Stimulated activated CD4-positive, alpha-beta T cell treated with anti-CD3 and anti-CD28 coated beads, Interleukin-2, amount 100 ng/mL, for 4 hours (primary cell): ENCODE measurements at places on chromosomes 6 and 20.

DNA sequence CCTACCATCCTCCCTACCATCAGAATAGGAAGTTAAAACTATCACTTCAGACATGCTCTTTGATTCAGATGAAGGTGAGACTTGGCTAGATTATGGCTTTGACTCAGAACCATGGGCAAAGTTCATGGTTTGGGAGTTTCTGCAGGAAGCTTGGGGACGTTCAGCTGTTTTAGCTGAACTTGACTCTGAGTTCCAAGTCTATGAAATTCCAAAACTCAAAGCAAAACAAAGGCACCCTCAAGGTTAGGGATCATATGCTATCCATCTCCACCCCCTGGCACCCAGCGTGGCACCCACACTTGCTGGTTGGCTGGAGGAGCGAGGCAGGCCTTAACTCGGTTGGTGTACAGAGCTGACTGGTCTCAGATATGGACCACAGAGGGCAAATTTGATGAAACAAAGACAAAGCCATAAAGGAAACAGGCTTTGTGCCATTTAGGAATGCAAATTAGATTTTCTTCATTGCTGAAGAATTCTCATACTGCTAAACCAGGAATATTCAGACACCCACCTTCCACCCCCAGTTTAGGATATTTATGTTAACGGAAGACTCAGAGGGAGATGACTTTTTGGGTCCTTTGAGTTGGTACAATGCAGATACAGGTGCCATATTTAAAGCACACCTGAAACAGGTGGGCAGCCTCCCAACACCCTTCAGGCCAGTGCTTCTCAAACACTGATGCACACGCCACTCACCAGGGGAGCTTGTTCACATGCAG is 88.4 kb upstream of the SLC22A16 start:
- no peak for DNase-seq

- DNase-seq, result no peak
Observed at GRCh38 chr6:48893048-48893447, 570.0 kb downstream of the MMUT start.

- DNase-seq, result no peak
Observed at GRCh38 chr6:79600812-79601609, 30.1 kb upstream of the SH3BGRL2 start.

GRCh38 chr6:135546206-135546605 is 48.7 kb upstream of the AHI1 start:
- DNase-seq, result no peak

DNA sequence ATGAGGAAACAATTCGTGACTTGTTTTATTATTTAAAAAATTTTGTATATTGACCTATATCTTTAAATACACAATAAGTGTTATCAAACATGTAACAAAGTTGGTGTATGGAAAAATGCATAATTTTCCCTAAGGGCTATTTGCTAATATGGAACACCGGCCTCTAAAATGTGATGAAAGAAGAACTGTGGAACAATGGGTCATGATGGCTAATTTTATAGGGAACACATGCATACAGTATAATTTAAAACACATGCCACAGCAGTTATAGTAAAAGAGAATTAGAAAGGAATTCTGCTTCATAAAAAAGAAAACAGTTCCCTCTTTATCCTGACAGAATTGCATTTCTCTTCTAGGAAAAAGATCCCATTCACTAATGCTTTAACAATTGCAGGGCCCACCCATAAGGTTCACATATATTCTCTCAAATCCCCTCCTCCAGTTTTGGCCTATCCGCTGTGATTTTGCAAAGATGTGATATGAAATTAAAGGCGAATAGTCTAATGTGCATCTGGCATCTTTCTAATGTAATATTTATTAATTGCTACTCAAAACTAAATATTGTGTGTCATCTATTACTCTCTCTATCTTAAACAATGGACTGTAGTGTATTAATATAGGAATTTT is 628.1 kb upstream of the CITED2 start:
- no peak for DNase-seq

DNA sequence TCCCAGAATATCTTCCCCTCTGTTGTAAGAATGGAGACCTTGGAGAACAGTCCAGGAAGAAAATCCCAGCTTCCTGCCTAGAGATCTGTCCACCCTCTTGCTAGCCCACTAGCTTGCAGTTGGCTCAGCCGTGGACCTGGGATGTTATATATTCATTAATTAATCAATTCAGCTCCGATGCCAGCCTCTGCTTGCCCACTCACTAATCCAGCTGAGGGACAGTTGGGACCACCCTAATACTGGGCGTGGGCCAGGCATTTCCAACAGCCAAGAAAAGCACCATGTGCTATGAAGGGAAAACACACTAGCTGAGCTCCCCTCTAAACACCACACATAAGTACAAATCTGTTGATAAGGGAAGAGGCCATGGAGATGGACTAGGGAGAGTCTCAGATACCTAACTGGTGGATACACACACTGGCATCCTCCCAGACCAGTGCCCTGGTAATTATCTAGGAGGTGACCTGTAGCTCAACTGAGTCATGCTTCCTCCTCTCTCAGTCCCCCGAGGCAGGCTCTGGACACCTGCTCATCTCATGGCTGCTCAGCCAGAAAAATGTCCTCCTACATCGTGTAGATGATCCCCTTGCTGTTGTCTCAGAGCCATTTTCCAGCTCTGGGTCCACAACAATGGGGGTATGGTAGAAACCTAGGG is 78.9 kb downstream of the ANKRD60 start:
- no peak for DNase-seq

DNA sequence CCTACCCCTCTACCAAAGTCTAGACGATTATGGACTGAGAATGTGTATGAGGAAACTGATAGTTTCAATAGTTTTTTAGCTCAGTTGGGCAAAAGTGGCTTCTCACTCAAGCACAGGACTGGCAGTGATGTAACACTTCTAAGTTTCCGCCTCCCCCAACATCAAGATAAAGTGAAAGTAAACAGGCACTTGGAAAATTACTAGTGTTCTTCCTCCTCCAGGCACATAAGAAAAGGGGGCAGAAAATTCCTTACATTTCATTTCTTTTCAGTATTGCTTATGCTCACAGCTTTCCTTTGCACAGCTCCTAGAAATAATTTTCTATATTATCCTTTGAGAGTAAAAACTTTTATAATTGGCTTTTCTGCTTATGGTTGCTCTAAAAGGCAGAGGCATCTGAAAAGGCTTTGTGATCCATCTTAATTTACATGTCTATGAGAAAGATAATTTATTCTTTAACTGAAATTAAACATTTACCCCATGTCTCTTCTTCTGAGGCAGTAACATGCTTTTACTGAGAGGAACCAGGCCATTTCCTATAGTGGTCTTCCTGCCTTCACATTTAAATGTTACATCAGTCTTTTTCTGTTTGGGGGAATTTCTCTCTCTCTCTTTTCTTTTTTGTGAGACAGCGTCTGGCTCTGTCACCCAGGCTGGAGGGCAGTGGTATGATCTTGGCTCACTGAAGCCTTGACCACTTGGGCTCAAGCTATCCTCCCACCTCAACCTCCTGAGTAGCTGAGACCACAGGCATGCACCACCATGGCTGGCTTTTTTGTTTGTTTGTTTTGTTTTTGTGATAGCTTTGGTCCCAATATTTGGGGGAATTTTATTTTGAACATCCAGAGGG is 65.0 kb upstream of the EEF1A1 start:
- peak; percentile 22 for DNase-seq

DNA sequence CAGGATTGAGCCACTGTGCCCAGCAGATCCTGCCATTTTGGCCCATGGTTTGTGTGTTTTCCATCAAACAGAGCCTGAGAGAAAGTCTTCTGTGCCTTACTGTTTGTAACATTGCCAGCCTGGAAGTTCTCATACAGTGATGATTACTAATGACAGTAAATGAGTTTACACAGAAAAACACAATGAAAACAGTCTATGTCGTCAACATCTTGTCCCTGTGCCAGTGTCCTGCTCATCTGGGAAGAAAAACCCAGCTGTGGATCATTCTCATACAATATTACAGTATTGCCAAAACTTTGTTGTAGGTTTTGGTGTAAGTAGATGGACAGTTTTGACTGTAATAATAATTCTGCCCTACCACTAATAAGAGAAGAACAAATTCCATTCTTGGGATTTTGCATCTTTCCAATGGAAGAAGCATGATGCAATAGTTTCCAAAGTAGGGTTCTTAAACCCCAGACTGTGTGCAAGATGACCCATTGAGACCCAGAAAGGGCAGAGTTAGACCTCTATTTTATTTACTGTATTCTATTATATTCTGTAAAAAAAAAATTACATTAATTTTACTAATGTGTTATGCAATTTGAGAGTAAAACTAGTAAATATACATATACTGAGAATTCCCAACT is 135.0 kb upstream of the JARID2 start:
- no peak for DNase-seq

GRCh38 chr6:102411796-102412195 is 1018.3 kb downstream of the GRIK2 start:
- DNase-seq, result no peak

GRCh38 chr6:136992113-136992512 is 52.7 kb downstream of the IL20RA start:
- no peak for DNase-seq

GRCh38 chr20:2507875-2508630 is 662 bp downstream of the ZNF343 start:
- no peak for DNase-seq

DNA sequence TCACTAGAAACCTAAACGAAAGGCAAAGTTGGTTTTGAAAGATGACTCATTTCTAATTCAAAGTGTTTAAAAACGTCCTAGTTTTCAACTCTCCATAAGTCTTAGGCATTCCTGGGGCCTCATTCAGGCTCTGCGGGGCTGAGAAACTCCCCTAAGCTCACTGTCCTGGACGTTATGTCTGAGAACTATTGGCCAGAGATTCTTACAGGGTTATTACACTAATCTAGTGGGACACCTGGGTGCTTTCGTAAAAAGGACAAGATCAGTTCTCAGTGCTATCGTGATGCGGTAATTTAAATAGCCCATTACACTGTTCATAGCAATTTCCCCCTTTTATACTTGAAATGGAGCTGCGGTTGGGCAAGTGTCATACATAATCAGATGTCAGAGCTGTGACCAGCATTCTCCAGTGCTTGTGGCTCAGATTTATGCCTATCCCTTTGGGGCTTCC is 280.9 kb downstream of the QKI start:
- no peak for DNase-seq

DNA sequence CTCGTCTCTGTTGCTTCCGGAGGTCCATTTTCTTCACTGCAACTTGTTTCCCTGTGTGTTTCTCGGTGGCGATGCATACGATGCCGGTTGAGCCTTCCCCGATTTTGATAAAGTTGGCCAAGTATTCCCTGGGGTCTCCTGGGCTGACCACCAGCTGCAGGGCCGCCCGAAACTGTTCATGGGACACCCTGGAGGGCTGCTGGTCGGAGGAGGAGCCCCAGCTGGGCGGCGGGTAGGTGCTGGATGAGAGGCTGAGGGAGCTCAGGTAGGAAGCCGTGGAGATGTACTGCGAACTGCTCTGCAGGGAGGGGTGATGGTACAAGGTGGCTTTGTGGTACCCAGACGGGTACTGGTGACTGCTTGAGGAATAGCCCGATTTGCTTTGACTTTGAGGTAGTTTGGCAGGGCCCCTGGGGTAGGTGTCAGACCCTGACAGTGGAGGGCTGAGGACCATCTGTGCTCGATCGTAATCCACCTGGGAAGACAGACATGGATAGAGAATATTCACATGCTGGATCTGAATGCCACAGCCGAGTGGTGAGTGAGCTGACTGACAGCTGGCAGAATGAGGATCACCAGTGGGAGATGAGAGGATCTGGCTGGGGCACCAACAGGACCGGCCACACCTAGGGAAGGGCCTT is 51.6 kb downstream of the LAMP5 start:
- DNase-seq, result no peak

- DNase-seq, result no peak
Observed at GRCh38 chr20:33124261-33124660, 43.7 kb upstream of the BPIFA2 start.

- no peak for DNase-seq
Observed at GRCh38 chr6:34526241-34526972, 29.7 kb downstream of the SPDEF start.

- no peak for DNase-seq
Observed at GRCh38 chr20:13105864-13106457, 97.2 kb downstream of the SPTLC3 start.
